T-helper 9 cell (primary cell): ENCODE measurements at places on chromosomes 11 and 22.

DNA sequence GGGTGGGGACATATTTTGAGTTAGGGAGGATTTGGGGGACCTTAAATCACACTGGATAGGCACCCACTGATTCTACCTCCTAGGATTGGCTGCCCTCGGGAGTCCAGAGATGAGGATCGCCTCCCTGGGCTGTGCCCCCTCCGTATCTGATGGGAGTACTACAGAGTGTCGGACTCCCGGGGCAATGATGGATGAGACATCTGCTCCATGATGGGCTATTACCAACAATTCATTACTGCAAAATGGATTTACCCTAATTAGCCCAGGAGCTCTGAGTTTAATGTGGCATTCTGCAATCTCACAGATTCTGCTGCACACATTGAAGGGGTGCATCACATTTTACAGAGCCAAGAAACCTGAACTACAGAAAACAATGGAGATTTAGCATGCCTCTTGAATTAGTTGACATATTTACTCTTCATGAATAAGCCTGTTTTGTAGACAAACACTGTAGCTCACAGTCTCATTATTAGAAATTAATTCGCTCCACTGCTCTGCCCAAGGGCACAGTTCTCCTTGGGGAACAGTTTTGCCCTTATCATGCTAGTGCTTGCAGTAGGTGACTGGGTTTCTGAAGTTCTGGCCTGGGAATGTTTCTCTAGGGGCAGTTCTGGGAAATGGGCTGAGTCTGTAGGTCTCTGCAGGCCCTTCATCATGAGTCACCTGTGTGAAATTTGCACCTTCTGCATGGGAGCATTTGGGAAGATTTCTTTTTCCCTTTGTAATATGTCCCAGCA is 217.1 kb upstream of the PLET1 start:
- no peak for DNase-seq

DNA sequence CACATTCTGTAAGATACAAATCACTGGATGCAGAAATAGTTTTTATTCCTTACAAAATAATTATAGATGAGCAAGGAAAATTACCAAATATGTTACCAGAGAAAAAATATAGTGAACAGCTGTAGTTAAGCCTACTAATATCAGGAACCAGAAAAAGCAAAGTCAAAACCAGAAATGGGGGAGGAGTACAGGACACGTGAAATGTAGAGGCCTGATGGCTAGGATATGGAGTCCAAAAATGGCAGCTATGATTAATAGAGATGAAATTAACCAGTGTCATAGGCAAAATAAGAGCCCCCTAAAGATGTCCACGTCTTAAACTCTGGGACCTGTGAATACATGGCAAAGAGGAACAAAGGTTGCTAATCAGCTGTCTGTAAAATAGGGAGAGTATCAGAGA is 34.1 kb downstream of the MRE11 start:
- DNase-seq, result no peak

DNA sequence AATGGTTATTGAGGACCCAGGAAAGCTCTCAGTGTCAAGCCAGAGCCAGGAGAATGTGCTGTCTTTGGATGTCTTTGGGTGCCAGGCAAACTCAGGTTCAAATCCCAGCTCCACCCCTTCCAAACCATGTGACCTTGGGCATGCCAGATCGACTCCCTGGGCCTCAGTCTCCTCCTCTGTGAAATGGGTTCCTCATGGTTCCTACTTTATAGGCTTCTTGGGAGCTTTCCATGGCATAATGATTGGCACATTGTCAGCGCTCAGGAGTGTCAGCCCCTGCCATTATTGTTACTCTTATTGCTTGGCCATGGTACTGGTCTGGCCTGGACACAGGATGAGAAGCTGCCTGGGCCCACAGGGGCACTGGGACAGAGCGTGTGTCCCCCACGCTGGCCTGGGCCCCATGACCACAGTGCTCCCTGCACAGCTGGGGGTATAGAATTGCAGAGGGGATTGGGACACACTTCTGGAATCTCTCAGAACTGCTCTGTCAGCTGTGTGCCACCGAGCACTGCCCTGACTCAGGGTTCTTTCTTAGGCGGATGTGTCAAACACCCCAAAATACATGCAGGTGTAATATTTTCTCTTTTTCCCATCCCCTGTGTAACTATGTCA is 37.6 kb upstream of the CRYBB3 start:
- DNase-seq, result no peak

- DNase-seq, result no peak
These were observed 137.2 kb downstream of the BRD1 start for GRCh38 chr22:49690454-49690853.

- no peak for DNase-seq
These were observed 17.7 kb upstream of the IL2RB start for GRCh38 chr22:37167176-37167980.

GRCh38 chr22:50675553-50676179 is 3.0 kb downstream of the SHANK3 start:
- no peak for DNase-seq

- DNase-seq, result no peak
These were observed 56.9 kb upstream of the EMID1 start for GRCh38 chr22:29148826-29149225.

- no peak for DNase-seq
These were observed 596.6 kb downstream of the METTL15 start for GRCh38 chr11:28704801-28705200.

- DNase-seq, result no peak
These were observed 10.9 kb downstream of the DEFB108B start for GRCh38 chr11:71843858-71844257.

GRCh38 chr22:30116362-30117117 is 36.3 kb downstream of the HORMAD2 start:
- DNase-seq, result no peak

DNA sequence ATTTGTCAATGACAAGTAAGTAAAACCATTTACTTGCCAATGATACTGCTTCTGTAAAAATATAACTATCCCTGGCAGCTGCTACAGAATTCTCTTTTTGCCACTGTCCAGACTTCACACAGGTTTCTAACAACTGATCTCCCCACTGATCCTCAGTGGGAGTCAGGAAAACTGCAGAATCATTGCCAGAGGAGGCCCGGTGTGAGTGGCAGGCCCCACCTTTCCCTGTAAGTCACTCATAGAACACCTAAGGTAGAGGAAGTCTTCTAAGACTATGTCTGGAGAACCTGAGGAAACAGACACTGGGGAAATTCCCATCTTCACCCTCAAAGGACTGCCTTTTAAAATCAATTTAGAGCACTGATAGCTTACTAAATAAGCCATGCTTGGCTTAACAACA is 66.3 kb downstream of the ZC3H12C start:
- DNase-seq, result no peak

DNA sequence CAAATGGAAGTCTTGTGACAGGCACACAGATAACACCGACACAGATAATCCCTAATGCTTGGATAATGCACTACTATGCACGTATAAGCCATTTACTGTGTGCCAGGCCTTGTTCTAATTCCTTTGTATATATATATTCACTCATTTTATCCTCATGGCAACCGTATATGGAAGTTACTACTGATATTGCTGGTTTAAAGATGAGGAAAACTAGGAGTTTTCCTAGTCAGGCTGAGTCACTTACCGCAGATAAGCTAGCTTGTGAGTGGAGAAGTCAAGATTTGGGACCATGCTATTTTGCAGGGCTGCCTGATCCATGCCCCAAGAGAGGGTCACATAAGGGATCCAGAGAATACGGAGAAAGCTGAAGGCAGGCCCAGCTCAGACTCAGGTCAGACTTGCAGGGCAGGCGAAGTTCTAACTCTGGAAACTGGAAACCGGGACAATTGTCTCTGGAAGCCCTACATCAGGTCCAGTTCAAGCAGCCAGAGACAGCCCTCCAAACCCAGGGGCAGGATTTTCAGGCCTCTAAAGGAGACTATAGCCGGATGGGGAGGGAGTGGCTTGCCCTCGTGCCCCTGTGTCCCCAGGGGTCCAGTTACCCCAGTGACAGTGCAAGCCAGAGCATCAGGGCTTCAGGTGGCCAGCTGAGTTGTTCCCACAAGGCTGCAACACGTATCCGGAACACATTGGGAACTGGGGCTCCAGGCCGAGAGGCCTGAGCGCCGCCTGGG is 534.8 kb downstream of the INSC start:
- DNase-seq, result no peak

GRCh38 chr11:102464859-102465500 is 12.4 kb upstream of the TMEM123 start:
- DNase-seq, result no peak

DNA sequence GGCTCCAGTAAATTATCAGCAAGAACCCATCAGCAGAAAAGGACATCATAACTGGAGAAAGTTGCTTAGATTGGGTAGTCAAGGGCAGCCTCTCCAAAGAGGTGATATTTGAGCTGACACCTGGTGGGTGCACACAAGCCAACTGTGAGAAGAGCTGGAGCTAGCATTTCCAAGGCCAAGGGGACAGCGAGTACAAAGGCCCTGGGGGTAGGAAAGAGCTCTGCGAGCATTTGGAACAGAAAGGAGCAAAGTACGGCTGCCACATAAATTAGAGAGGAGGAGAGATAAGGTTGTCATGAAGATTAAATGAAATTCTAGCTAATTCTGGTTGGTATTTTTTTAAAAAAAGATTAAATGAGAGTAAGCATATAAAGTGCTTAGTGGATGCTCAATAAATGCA is 21.7 kb upstream of the SMCO4 start:
- DNase-seq, result no peak

GRCh38 chr11:65295001-65295400 is 19.7 kb upstream of the CDC42EP2 start:
- DNase-seq, result no peak
